ENCODE measurements at places on chromosomes 3 and 15.

DNA sequence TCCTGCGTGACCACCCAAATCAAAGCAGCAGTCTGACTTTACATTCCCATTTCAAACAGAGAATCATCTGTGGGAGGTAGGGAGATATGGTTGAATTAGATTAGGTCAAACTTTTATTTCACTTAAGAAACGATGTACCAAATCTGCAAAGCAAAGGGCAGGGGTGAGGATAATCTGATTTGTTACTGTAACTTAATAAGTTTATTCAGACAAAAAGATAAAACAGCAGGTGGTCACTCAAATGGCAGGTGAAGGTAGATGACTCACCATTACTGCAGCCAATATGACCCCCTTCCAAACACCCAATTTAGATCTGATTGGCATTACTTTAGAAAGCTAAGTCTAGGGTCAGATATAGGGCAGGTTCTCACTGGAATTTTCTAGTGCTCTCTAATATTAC, 651.0 kb upstream of the NAALADL2 start:
- no peak for DNase-seq

GRCh38 chr3:15941958-15942357, 144.2 kb upstream of the ANKRD28 start:
- DNase-seq = no peak

GRCh38 chr3:152688313-152688712, 146.6 kb upstream of the P2RY1 start:
- no peak for DNase-seq

DNA sequence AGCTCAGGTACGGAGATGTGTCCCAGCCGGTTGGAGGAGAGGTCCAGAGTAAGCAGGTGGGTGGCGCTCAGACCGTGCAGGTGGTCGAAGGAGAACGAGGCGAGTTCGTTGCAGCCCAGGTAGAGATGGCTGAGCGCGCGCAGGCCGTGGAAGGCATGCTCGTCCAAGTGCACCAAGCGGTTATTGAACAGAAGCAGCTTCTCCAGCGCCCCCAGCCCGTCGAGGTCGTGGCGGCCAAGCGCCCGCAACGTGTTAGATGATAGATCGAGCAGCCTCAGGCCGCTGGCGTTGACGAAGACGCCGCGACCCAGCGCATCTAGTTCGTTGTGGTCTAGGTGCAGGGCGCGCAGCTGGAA, 648 bp downstream of the AMIGO3 start:
- no peak for DNase-seq

DNA sequence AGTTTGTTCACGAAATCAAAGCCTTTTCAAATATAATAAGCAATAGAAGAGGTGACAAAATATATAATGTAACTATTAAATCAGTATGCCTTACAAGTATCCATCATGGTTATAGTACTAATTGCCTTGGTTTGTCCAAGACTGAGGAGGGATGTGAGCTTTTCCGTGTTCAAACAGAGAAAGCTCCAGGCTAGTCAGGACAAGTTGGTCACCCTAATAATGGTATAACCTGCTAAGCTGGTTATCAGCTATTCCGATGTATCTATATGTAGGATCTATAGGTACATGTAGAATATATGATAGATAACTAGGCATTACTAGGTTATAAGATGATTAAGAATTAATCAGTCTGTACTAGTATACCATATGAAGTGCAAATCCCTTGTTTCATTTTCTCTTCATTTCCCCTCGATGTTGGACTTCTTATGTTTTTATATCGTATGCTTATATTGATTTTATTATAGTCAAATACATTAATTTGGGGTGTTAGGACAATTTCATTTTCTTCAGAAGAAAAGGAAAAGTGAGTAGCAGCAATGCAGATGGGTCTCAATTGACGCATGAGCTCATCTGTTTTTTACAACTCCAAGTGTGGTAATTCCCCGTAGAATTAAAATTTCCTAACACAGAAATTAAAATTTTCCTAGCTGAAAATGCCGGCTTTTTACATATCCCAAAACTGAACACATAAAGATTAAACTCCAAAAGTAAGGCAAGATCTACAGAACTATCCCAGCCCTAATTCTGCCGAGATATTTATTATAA, 419.1 kb downstream of the TIGIT start:
- DNase-seq = no peak

DNA sequence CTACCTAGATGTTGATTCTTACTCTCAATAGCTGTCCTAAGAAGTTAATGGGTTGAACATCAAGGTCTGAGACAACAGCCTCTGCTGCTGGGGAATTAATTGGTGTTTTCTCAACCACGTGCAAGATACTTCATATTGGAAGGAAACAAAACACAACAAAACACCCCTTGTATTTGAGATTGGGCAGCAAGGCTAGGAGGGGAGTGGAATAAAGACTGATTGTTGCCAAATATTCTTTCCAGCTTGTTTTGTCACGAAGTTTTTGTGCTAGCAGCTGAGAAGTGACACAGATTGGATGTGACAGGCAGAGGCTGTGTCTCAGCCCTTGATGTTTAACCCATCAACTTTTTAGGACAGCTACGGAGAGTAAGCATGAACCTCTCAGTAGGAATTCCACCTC, 808.4 kb downstream of the IGSF11 start:
- no peak for DNase-seq

DNA sequence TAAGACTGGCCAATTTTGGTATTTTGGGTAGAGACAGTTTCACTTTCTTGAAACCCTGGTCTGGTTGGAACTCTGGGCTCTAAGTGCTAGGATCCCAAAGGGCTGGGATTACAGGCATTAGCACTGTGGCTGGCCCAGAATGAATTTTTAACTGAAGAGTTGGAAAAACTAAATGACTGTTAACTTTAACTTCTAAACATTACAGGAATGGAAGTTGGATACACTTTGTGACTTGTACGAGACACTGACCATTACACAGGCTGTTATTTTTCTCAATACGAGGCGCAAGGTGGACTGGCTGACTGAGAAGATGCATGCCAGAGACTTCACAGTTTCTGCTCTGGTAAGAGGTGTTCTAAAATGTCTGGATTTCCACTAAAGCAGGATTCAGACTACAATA, 3.5 kb downstream of the EIF4A2 start:
- DNase-seq = no peak

DNA sequence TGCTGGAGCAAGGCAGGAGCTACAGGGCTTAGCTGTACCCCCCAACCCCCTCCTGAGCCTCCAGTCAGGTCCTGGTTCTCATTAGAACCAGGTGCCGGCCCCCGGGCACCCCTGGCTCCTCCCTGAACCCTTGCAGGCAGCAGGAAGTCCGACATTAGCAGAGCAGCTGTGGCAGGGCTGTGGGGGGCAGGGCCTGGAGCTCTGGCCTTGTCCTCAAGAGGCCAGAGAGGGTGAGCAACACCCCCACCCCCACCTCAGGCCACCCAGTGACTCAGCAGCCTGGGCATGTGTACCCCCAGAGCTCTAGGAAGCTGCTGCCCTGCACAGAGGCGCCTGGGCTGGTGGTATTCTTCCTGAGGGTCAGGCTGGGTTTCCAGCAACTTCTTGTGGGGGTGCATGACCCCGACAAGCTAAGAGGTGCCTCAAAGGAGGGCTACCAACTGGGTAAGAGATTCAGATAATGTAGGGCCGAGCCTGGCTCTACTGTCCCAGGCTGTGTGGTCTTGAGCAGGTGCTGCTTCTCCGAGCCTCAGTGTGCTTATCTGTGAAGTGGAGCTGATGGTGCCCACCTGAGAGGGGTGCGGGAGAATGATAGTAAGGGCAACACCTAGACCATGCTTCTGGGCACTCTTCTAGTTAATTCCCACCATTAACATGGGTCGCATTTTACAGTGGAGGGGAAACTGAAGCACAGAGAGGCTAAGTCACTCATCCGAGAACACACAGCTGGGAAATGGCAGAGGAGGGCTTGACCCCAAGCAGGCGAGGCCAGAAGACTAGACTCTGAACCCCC, 16.0 kb downstream of the H1-8 start:
- no peak for DNase-seq

All from stimulated activated CD4-positive, alpha-beta T cell treated with anti-CD3 and anti-CD28 coated beads, Interleukin-1b, Interleukin-23, amount 100 ng/mL, for 24 hours (primary cell).